Stomach (tissue), 19 donors: ENCODE measurements at places on chromosomes 5 and 9. TPM values are rescaled to one million over a fixed set of nuclear protein-coding genes. Genes with fewer than 3 reads are reported as not detected.

PCDHGC5 gene
- not detected for total RNA-seq

DNA sequence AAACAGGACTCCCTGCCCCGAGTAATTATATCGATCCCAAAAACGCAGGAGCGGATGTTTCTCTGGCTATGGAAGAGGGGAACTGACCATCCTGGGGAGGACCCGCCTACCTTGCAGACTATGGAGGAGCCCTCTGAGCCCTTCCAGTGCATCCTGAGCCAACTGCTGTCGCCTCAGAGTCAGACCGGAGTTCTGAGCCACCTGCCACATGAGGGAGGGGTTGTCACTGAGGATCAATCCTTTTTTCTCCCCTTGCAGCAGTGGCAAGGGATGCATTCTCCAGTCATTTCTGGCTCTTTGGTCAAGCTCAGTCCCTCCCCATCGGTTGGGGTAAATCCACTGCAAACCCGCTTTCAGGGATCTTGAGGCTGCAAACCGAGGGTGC, 709 bp downstream of the FANCG start:
- no peaks in the 10 kb centered on the region for H3K27me3 ChIP-seq
- peaks cover 28% of the 10 kb centered on the region for H3K36me3 ChIP-seq
- DNase-seq = no peak

GRCh38 chr5:15510831-15511230, 10.9 kb downstream of the FBXL7 start:
- H3K27me3 ChIP-seq = no peaks in the 10 kb centered on the region
- no peak overlapping the region for H3K27ac ChIP-seq
- no peak overlapping the region for H3K4me3 ChIP-seq
- H3K4me1 ChIP-seq = peaks cover 7% of the 10 kb centered on the region

OR1Q1 gene
- total RNA-seq = not detected

GRCh38 chr9:85224301-85224700, 517.5 kb downstream of the AGTPBP1 start:
- H3K4me3 ChIP-seq = no peak overlapping the region
- H3K36me3 ChIP-seq = no peaks in the 10 kb centered on the region
- H3K27me3 ChIP-seq = no peaks in the 10 kb centered on the region
- DNase-seq = no peak
- no peak overlapping the region for H3K27ac ChIP-seq
- H3K4me1 ChIP-seq = no peaks in the 10 kb centered on the region

- no peak overlapping the region for H3K4me3 ChIP-seq
- H3K27ac ChIP-seq = no peak overlapping the region
- H3K36me3 ChIP-seq = no peaks in the 10 kb centered on the region
Observed at GRCh38 chr9:250039-250438, 35.4 kb downstream of the DOCK8 start.

GRCh38 chr5:31889001-31889561, 250.2 kb downstream of the PDZD2 start:
- H3K4me1 ChIP-seq = peaks cover 21% of the 10 kb centered on the region
- peak; percentile 87 for DNase-seq
- H3K27ac ChIP-seq = peak overlapping the region; percentile 80
- H3K36me3 ChIP-seq = no peaks in the 10 kb centered on the region
- no peak overlapping the region for H3K4me3 ChIP-seq

GRCh38 chr9:91751922-91752321, 198.1 kb downstream of the ROR2 start:
- no peak for DNase-seq
- no peak overlapping the region for H3K27ac ChIP-seq

GRCh38 chr5:53355316-53355715, 125.1 kb upstream of the FST start:
- H3K4me3 ChIP-seq = no peak overlapping the region
- H3K36me3 ChIP-seq = no peaks in the 10 kb centered on the region
- H3K27me3 ChIP-seq = no peaks in the 10 kb centered on the region
- no peak for DNase-seq

YTHDC2 gene
- 33.3 TPM for total RNA-seq

GRCh38 chr5:88842784-88843183, 40.2 kb downstream of the MEF2C start:
- H3K4me1 ChIP-seq = peaks cover 4% of the 10 kb centered on the region
- no peak overlapping the region for H3K27ac ChIP-seq
- H3K4me3 ChIP-seq = no peak overlapping the region
- H3K36me3 ChIP-seq = no peaks in the 10 kb centered on the region
- H3K27me3 ChIP-seq = no peaks in the 10 kb centered on the region
- DNase-seq = no peak

SLCO6A1 gene
- not detected for total RNA-seq

ANKS6 gene
- 26.3 TPM for total RNA-seq

PCDHB4 gene
- total RNA-seq = 0.45 TPM

ESM1 gene
- not detected for total RNA-seq

PRR16 gene
- total RNA-seq = 10.3 TPM

DNA sequence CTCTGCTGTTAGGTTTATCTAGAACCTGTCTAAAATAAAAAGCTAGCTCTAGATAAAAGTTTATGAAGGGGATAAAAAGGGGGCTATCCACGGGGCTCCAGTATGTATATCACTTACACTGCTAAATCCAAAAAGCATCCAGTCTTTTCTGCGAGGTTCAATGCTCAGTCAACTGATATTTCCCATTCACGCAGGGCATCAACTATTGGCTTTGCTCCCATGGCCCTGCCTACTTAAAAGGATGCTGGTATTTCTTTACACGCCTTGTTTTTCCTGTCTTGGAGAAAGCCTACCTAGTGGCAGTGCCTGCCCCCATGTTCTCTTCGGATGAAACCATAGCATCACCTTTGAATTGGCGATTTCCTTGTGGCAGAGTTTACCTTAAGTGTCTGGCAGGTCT, 8.1 kb downstream of the SPRY4 start:
- no peaks in the 10 kb centered on the region for H3K27me3 ChIP-seq
- no peak overlapping the region for H3K27ac ChIP-seq
- no peak overlapping the region for H3K4me3 ChIP-seq

DNA sequence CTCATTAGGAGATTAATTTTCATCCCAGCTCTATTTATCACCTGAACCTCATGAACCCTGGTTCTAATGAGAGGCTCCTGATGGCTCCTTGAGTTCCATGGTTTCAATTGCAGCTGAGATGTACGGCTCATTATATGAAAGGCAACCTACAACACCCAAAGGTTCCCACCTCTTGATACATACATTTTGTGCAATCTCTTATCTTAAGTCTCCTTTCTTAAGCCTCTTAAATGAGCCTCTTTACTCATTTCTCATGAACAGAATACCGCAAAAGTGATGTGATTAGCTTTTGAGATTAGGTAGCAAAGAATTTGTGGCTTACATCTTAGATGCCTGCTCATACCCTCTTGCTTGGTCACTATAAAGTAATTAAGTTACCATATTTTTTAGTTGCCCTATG, 1964.0 kb upstream of the CDH6 start:
- no peak overlapping the region for H3K4me3 ChIP-seq
- H3K4me1 ChIP-seq = no peaks in the 10 kb centered on the region

DNA sequence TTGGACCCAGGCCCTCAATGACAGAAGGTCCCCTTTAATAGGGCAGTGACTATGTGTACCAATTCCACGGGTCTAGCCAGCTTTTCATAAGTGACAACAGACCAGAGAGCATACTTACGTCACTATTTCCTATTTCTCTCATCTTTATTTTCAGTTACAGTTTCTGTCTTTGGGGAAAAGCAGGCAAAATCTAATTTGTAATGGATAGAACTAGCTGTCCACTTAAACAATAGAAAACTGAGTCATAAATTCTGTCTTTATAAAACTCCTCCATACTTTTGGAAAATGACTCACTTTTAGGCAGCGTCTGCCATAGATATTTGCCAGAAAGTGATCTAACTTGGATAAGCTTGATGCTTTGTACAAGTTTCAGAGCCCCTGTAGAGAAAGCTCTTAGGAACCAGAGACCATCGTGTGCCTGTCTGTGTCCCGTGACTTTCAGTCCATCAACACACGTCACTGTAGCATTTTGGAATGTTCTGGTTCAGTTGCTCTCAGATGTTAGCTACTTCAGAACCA, 101.9 kb downstream of the F2RL2 start:
- no peak overlapping the region for H3K4me3 ChIP-seq
- H3K4me1 ChIP-seq = peaks cover 17% of the 10 kb centered on the region
- H3K27ac ChIP-seq = peak overlapping the region; percentile 57
- H3K27me3 ChIP-seq = no peaks in the 10 kb centered on the region
- DNase-seq = no peak
- H3K36me3 ChIP-seq = no peaks in the 10 kb centered on the region

TTC39B gene
- 4.7 TPM for total RNA-seq

- H3K36me3 ChIP-seq = no peaks in the 10 kb centered on the region
- H3K27me3 ChIP-seq = peaks cover 11% of the 10 kb centered on the region
- no peak for DNase-seq
- H3K4me1 ChIP-seq = no peaks in the 10 kb centered on the region
Observed at GRCh38 chr5:132114150-132115121, 40.8 kb downstream of the CSF2 start.

DNA sequence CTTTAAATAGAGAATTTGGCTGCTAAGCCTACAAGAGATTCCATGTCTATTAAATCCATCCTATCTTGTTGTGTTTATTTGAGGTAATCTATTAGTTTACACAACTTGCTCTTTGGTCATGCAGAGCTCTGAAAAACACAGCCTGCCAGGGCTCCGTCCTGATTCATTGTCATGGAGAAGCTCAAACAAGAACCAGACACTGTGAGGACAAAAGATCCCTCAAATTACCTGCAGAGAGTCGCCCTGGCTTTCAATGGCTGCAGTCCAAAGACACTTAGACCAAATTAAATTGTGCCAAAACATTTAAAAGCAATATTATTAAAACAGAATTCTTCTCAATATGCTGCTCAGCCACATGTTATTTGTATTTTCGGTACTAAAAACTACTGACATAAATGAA, 60.1 kb downstream of the CDH18 start:
- DNase-seq = peak; percentile 11
- no peaks in the 10 kb centered on the region for H3K4me1 ChIP-seq
- H3K27ac ChIP-seq = no peak overlapping the region
- no peaks in the 10 kb centered on the region for H3K27me3 ChIP-seq
- H3K36me3 ChIP-seq = no peaks in the 10 kb centered on the region

GRCh38 chr5:142861011-142861410, 90.8 kb downstream of the ARHGAP26 start:
- no peak for DNase-seq
- peak overlapping the region; percentile 3 for H3K4me3 ChIP-seq

PFN3 gene
- total RNA-seq = not detected

DNA sequence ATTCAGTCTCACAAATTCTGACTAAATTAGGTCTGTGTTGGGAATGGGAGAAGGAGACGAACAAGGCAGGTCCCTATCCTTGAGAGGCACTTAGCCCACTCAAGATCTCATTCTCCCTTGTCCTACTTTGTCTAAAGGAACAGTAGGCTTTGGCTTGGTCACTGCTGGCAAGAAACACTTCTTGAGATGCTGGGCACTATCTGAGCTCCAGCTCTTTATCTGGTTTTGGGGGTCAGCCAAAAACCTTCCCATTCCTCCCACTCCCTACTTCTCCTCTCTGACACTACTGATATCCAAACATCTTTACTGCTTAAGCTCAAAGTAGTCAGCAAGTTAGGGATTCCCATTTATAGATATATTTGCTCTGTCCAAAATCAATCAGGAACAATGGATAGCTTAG, 155.2 kb downstream of the MAPKAP1 start:
- no peaks in the 10 kb centered on the region for H3K27me3 ChIP-seq
- H3K27ac ChIP-seq = no peak overlapping the region
- H3K36me3 ChIP-seq = no peaks in the 10 kb centered on the region
- DNase-seq = no peak

GRCh38 chr5:84242286-84242685, 142.4 kb downstream of the EDIL3 start:
- no peak overlapping the region for H3K4me3 ChIP-seq
- H3K4me1 ChIP-seq = peaks cover 4% of the 10 kb centered on the region
- H3K36me3 ChIP-seq = no peaks in the 10 kb centered on the region
- DNase-seq = no peak
- H3K27ac ChIP-seq = no peak overlapping the region

CER1 gene
- total RNA-seq = not detected

GGTA1 gene
- 19.6 TPM for total RNA-seq

SGCD gene
- total RNA-seq = 5.8 TPM

SLC34A3 gene
- total RNA-seq = not detected

SETD9 gene
- total RNA-seq = 46.7 TPM

PCDHAC1 gene
- total RNA-seq = not detected

DNA sequence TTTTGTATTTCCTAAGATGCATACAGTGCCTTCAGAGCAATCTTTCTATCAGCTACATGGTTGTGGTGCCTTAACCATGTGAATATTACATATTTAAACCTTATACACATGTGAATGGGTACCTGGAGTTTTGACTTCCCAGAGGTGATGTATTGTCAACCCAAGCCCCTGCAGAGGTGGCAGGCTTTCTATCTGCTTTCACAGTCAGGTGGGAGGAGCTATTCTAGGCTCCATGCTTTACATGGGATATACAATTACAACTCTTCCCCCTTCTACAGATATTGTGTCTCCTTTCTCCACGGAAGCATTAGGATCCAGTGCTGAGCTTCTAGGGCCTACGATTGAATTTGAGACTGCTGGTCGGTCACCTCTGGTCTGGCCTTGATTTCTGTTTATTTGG, 89.8 kb upstream of the TUT7 start:
- H3K27ac ChIP-seq = no peak overlapping the region
- H3K4me3 ChIP-seq = no peak overlapping the region
- DNase-seq = no peak
- no peaks in the 10 kb centered on the region for H3K4me1 ChIP-seq
- no peaks in the 10 kb centered on the region for H3K36me3 ChIP-seq

- no peak for DNase-seq
- H3K4me1 ChIP-seq = no peaks in the 10 kb centered on the region
- H3K27me3 ChIP-seq = no peaks in the 10 kb centered on the region
- no peaks in the 10 kb centered on the region for H3K36me3 ChIP-seq
- no peak overlapping the region for H3K27ac ChIP-seq
Observed at GRCh38 chr5:93088592-93089389, 492.2 kb downstream of the NR2F1-AS1 start.

DNA sequence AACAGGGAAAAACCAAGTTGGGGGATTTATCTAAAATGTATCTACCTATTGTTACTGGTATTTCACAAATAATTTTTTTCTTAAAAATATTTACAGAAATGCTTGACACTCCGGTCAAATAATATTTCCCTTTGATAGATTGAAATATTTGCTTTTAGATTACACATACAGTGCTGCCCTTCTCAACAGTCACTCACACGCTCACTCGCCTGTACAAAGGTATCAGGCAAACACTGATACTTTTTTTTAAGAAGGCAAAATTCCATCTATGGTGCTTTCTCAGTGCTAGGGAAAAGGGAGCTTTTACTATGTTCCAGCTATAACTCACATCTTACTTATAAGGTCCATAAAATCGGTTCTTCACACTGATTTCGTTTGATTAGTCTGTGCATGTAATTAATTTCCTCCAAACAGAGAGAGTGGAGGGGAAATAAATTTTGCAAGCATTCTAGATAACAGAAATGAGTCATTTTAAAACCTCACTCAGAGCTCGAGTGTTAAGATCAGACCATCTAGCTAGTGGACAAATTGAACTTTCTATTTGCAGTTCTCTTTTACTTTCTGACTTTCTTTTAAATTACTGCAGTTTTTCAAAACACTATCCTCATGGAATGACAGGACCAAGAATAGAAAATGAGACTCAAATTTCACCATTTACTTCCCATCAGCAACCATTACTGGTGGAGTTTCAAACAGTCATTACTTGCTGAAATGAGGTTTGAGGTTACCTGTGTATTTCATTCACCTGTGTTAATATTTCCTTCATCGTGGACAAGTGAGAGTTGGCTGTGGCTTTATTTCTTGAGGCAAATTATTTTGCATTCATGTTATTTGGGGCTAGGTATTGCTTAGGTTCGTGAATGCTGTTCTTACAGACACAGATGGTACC, 273.2 kb downstream of the RAB3C start:
- no peak overlapping the region for H3K27ac ChIP-seq
- no peak for DNase-seq
- H3K4me3 ChIP-seq = no peak overlapping the region
- no peaks in the 10 kb centered on the region for H3K27me3 ChIP-seq

IFNB1 gene
- not detected for total RNA-seq
